ENCODE measurements at places on chromosomes 7 and 10. TPM values are rescaled to one million over a fixed set of nuclear protein-coding genes. Genes with fewer than 3 reads are reported as not detected.

DNA sequence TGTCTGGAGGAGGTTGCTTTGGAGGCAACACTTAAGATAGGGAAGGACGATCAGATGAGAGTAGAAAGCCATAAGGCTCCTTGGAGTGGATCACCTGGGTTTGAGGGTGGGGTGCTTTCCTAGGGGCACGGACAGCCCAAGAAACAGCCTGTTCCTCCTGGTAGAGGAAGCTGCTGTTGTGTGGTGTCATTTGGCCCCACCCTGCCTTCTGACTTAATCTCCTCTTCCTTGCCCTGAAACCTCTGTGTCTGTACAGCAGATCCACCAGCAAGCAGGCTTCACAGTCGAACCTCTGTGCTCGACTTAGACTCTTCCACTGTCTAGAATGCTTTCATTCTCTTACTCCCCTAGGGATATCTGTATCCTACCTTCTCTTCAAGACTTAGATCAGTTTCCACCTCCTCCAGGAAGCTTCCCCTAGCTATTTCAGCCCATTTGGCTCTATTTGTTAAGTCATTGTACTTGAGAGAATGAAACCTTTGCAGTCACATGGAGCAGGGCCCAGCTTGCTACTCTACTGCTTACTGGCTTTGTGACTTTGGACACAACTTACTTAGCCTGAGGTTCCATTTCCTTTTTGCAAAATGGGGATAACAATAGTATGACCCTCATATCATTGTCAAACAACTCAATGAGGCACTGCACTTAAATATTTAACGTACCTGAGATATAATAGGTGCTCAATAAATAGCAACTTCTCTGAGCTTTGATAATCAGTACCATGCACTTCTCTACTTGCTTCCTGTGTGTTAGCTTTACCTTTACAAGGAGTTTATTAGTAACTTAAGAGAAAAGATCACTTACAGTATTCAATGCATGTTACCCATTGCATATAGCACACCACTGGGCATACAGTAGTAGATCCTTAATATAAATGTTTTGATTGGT is 5.0 kb downstream of the MXI1 start:
- no peaks in the 10 kb centered on the region for H3K36me3 ChIP-seq
- no peak overlapping the region for H3K4me3 ChIP-seq
- peak; percentile 22 for DNase-seq

- no peaks in the 10 kb centered on the region for H3K27me3 ChIP-seq
- peak; percentile 66 for DNase-seq
- peaks cover 26% of the 10 kb centered on the region for H3K4me1 ChIP-seq
- H3K4me3 ChIP-seq = no peak overlapping the region
Observed at GRCh38 chr7:92645114-92646061, 55.2 kb upstream of the FAM133B start.

- DNase-seq = no peak
- peak overlapping the region; percentile 1 for H3K27ac ChIP-seq
Observed at GRCh38 chr10:113131613-113132261, 181.7 kb downstream of the TCF7L2 start.

GRCh38 chr7:73761854-73762658 is 8.0 kb downstream of the CLDN3 start:
- no peak overlapping the region for H3K27ac ChIP-seq
- H3K27me3 ChIP-seq = no peaks in the 10 kb centered on the region
- H3K4me3 ChIP-seq = no peak overlapping the region
- H3K4me1 ChIP-seq = no peaks in the 10 kb centered on the region

GRCh38 chr7:147912946-147913638 is 677.5 kb upstream of the C7orf33 start:
- no peak overlapping the region for H3K4me3 ChIP-seq
- no peaks in the 10 kb centered on the region for H3K4me1 ChIP-seq
- no peaks in the 10 kb centered on the region for H3K27me3 ChIP-seq
- no peaks in the 10 kb centered on the region for H3K36me3 ChIP-seq
- peak overlapping the region; percentile 1 for H3K27ac ChIP-seq

GRCh38 chr10:121662945-121663917 is 65.0 kb upstream of the FGFR2 start:
- H3K27ac ChIP-seq = no peak overlapping the region
- no peaks in the 10 kb centered on the region for H3K36me3 ChIP-seq
- H3K27me3 ChIP-seq = no peaks in the 10 kb centered on the region
- H3K4me3 ChIP-seq = no peak overlapping the region
- H3K4me1 ChIP-seq = no peaks in the 10 kb centered on the region
- no peak for DNase-seq

GRCh38 chr7:23593706-23594105 is 3.5 kb upstream of the CCDC126 start:
- H3K27me3 ChIP-seq = no peaks in the 10 kb centered on the region
- H3K27ac ChIP-seq = no peak overlapping the region
- DNase-seq = no peak
- H3K4me3 ChIP-seq = no peak overlapping the region

DNA sequence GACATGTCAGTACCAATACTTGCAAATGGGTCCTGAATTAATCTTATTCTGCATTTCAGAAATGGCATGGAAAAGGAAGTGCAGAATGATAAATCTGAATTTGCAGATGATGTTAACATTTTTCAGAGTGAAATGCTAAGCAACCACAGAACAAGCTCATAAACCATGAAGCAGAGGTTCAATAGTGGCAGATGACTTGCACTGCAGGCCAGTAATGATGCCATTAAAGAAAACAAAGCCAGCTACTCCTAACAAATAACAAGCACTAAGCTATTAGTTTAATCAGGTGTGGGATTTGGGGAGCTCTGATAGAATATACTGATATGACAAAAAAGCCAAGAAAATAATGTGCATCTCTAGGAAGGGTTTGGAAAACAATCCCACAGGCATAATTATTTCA is 85.4 kb downstream of the FAM13C start:
- no peaks in the 10 kb centered on the region for H3K27me3 ChIP-seq
- no peak overlapping the region for H3K4me3 ChIP-seq
- no peaks in the 10 kb centered on the region for H3K4me1 ChIP-seq
- no peak overlapping the region for H3K27ac ChIP-seq
- DNase-seq = no peak
- H3K36me3 ChIP-seq = no peaks in the 10 kb centered on the region

The PPP1R9A gene
- total RNA-seq = 25.7 TPM

The SPOCK2 gene
- 3.0 TPM for total RNA-seq

The ZNF32 gene
- 57.9 TPM for total RNA-seq

The PRPS1L1 gene
- not detected for total RNA-seq

The MYO1G gene
- 0.03 TPM for total RNA-seq

All from hepatocyte (in vitro differentiated cells).